CD4-positive, CD25-positive, alpha-beta regulatory T cell (primary cell): ENCODE measurements at places on chromosomes 3 and 15. TPM values are rescaled to one million over a fixed set of nuclear protein-coding genes. Genes with fewer than 3 reads are reported as not detected.

SLC51A gene
- not detected for total RNA-seq

FETUB gene
- total RNA-seq = not detected

HGD gene
- total RNA-seq = 4.7 TPM

LRIG1 gene
- 81.3 TPM for total RNA-seq

GAP43 gene
- total RNA-seq = not detected

TGM4 gene
- total RNA-seq = not detected

TTC14 gene
- total RNA-seq = 80.3 TPM

BBX gene
- total RNA-seq = 96.2 TPM

C3orf80 gene
- 0.15 TPM for total RNA-seq

DNA sequence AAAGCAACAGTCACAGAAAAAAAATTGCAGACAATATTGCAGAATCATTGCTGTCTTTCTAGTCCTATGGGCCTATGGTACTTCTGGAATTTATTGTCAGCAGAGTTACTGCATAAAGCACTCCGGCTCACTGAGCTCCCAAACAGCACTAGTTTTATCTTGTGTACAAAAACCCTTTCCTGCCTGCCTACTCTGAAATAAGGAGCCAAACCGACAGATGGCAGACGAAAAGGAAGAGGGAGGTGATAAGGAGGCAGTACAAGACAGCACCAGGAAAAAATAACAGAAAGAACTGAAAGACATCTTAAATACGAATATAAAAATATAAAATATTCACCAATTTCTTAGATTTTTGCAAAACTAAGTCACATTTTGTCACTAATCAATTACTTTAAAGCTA lies 15.6 kb downstream of the HERC1 start:
- peaks cover 28% of the 10 kb centered on the region for H3K4me1 ChIP-seq
- H3K36me3 ChIP-seq = no peaks in the 10 kb centered on the region
- no peak for DNase-seq
- H3K27ac ChIP-seq = no peak overlapping the region
- H3K4me3 ChIP-seq = no peak overlapping the region
- no peaks in the 10 kb centered on the region for H3K27me3 ChIP-seq

- no peak overlapping the region for H3K4me3 ChIP-seq
- peak; percentile 70 for DNase-seq
- no peaks in the 10 kb centered on the region for H3K36me3 ChIP-seq
- no peaks in the 10 kb centered on the region for H3K27me3 ChIP-seq
- H3K27ac ChIP-seq = no peak overlapping the region
These were observed 5.0 kb upstream of the AP3S2 start for GRCh38 chr15:89898614-89899294.

- no peaks in the 10 kb centered on the region for H3K27me3 ChIP-seq
- H3K4me3 ChIP-seq = no peak overlapping the region
- no peaks in the 10 kb centered on the region for H3K4me1 ChIP-seq
- peaks cover 70% of the 10 kb centered on the region for H3K36me3 ChIP-seq
- H3K27ac ChIP-seq = no peak overlapping the region
- DNase-seq = no peak
These were observed 17.4 kb downstream of the TFG start for GRCh38 chr3:100726706-100727105.

DNA sequence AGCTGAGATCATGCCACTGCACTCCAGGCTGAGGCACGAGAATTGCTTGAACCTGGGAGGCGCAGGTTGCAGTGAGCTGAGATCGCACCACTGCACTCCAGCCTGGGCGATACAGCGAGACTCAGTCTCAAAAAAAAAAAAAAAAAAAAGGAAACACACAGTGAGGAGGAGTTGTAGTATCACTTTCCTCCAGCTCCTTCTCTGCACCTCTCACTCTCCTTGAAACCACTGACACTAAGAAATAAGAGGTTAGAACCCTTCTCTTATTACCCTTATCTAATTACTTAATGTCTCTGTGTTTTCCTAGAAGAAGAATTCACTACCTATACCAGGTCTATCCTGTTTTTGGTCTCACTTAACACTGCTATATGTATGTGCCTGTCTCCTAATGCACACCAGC lies 31.7 kb downstream of the RAB27A start:
- H3K27ac ChIP-seq = no peak overlapping the region
- H3K36me3 ChIP-seq = peaks cover 6% of the 10 kb centered on the region
- no peak for DNase-seq
- no peak overlapping the region for H3K4me3 ChIP-seq

GRCh38 chr3:186540221-186540834 lies 3.9 kb downstream of the CRYGS start:
- H3K27me3 ChIP-seq = no peaks in the 10 kb centered on the region
- H3K4me1 ChIP-seq = peaks cover 10% of the 10 kb centered on the region
- H3K4me3 ChIP-seq = peak overlapping the region; percentile 45

- H3K36me3 ChIP-seq = no peaks in the 10 kb centered on the region
- H3K27ac ChIP-seq = no peak overlapping the region
- no peak for DNase-seq
- H3K27me3 ChIP-seq = no peaks in the 10 kb centered on the region
These were observed 54.4 kb upstream of the LRRN1 start for GRCh38 chr3:3744826-3745225.

DNA sequence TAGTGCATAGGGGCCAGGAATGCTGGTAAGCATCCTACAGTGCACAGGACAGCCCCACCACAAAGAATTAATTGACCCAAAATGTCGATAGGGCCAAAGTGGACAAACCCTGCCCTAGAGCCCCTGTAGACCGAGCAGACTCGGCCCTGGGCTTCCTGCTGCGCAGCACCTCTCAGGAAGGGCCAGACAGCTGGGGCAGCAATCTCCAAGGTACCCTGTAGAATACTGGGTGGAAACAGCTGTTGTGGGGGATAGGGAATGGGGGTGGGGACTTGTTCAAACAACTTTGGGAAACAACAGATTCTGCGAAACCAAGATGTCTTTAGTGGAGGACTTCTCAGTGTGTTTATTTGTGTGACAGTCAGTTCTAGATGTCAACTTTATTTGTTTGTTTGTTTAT lies 67.1 kb downstream of the MRPL46 start:
- H3K4me3 ChIP-seq = no peak overlapping the region
- H3K27ac ChIP-seq = no peak overlapping the region
- no peaks in the 10 kb centered on the region for H3K4me1 ChIP-seq
- peaks cover 3% of the 10 kb centered on the region for H3K27me3 ChIP-seq
- H3K36me3 ChIP-seq = no peaks in the 10 kb centered on the region

GRCh38 chr3:99969136-99969535 lies 145.2 kb downstream of the FILIP1L start:
- no peak for DNase-seq
- no peaks in the 10 kb centered on the region for H3K27me3 ChIP-seq
- no peak overlapping the region for H3K4me3 ChIP-seq
- H3K36me3 ChIP-seq = no peaks in the 10 kb centered on the region

- peaks cover 46% of the 10 kb centered on the region for H3K4me1 ChIP-seq
- peak overlapping the region; percentile 95 for H3K4me3 ChIP-seq
- H3K27ac ChIP-seq = peak overlapping the region; percentile 83
- DNase-seq = no peak
- no peaks in the 10 kb centered on the region for H3K27me3 ChIP-seq
These were observed 850 bp downstream of the SUCLG2 start for GRCh38 chr3:67653425-67654098.

GRCh38 chr15:101264011-101264410 lies 12.2 kb upstream of the CHSY1 start:
- H3K4me3 ChIP-seq = no peak overlapping the region
- H3K27me3 ChIP-seq = no peaks in the 10 kb centered on the region
- no peaks in the 10 kb centered on the region for H3K4me1 ChIP-seq
- H3K27ac ChIP-seq = no peak overlapping the region

DNA sequence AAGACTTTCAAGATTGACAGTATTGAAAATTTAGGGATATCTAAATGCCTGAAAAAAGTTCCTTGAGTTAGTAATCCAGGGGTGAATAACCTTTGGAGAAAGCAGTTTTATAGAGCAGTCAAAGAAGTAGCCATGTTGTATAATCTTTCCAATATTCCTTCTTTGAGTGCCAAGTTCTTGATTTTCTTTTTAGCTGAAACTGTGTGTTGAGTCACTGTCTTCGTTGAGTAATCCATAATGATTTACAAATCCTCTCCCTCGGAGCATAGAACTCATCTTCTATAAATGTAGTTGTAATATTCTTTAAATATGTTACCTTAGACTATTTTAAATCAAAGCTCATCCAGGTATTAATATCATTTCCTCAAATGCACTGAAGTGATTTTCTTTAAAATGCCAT lies 135.2 kb downstream of the BBX start:
- no peak for DNase-seq
- H3K4me3 ChIP-seq = no peak overlapping the region
- H3K27ac ChIP-seq = no peak overlapping the region
- peaks cover 6% of the 10 kb centered on the region for H3K4me1 ChIP-seq

- H3K27ac ChIP-seq = no peak overlapping the region
- no peaks in the 10 kb centered on the region for H3K4me1 ChIP-seq
- no peaks in the 10 kb centered on the region for H3K36me3 ChIP-seq
- H3K4me3 ChIP-seq = no peak overlapping the region
These were observed 26.1 kb downstream of the KCNMB2 start for GRCh38 chr3:178562143-178562946.

GRCh38 chr3:30465454-30465853 lies 140.9 kb upstream of the TGFBR2 start:
- H3K27ac ChIP-seq = no peak overlapping the region
- DNase-seq = no peak
- no peaks in the 10 kb centered on the region for H3K36me3 ChIP-seq
- H3K27me3 ChIP-seq = no peaks in the 10 kb centered on the region

DNA sequence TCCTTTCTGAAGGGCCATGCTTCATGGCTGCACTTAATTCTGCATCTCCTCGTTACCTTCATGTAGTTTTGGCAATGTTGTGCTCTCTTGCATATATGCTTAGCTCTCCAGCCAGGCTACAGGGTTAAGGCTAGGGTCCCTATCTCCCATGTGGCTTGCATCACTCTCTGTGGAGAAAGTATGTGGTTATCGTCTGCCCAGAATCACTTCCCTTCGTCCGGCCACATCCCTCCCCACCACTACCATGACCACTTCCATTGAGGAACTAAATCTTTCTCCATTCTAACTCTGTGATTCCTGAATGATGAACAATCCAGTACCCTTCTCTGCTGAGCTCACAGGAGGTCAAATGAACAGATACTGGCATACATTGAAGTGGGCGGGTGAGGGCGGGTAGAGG lies 34.0 kb downstream of the WWTR1 start:
- no peaks in the 10 kb centered on the region for H3K27me3 ChIP-seq
- no peak overlapping the region for H3K4me3 ChIP-seq
- DNase-seq = no peak
- H3K36me3 ChIP-seq = no peaks in the 10 kb centered on the region

GRCh38 chr15:45228931-45229330 lies 23.1 kb upstream of the SLC28A2 start:
- H3K4me3 ChIP-seq = no peak overlapping the region
- no peak overlapping the region for H3K27ac ChIP-seq
- H3K36me3 ChIP-seq = no peaks in the 10 kb centered on the region
- H3K27me3 ChIP-seq = peaks cover 5% of the 10 kb centered on the region
- no peaks in the 10 kb centered on the region for H3K4me1 ChIP-seq
- no peak for DNase-seq

DNA sequence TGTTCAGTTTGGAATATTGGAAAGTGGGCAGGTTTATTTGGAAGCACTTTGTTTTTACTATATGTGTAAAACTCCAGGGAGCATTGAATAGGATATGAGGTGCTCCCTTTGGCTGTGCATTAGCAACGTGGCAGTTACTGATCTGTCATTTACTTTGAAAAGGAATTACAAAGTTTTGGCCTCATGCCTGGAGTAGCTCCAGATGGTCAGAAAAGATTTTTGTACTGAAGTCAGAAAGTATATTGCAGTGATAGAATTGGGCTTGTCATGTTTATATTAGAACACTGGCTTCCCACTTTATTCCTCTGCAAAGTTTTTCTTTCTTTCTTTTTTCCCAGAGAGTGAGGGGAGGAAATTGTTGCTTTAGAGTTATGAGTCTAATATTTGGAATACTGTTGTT lies 26.1 kb downstream of the FNDC3B start:
- H3K27ac ChIP-seq = no peak overlapping the region
- no peaks in the 10 kb centered on the region for H3K4me1 ChIP-seq
- DNase-seq = no peak
- no peak overlapping the region for H3K4me3 ChIP-seq

DNA sequence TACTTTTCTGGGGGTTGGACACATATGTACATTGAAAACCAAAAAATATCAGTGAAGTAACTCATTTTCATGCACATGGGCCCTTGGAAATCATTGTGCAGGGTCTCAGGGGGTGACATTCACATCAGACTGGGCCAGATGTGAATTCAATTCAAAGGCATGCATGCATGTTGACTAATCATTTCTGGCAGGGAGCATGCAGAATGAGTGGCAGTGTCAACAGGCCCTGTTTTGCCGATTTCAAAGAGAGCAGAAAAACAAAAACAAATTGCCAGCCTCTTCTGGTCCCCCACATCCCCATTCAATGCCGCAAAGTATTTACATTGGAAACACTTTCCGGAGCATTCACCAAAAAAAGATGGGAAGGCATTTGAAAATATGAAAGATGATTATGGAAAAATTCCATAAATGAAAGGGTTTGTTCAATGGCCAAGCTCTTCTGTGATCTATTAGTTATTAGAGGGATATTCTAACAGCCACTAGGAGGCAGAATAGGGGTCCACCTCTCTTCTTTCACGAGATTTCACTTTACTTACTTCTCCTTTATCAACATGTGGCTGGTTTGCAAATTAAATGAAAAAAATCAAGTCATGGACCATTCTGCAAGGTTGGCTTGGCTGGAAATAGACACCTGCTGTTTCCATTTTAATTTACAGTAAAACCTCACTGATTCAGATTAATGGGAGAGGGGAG lies 119.9 kb upstream of the FEZF2 start:
- DNase-seq = no peak
- H3K4me1 ChIP-seq = no peaks in the 10 kb centered on the region
- no peaks in the 10 kb centered on the region for H3K36me3 ChIP-seq
- H3K27ac ChIP-seq = no peak overlapping the region
- H3K27me3 ChIP-seq = no peaks in the 10 kb centered on the region

DNA sequence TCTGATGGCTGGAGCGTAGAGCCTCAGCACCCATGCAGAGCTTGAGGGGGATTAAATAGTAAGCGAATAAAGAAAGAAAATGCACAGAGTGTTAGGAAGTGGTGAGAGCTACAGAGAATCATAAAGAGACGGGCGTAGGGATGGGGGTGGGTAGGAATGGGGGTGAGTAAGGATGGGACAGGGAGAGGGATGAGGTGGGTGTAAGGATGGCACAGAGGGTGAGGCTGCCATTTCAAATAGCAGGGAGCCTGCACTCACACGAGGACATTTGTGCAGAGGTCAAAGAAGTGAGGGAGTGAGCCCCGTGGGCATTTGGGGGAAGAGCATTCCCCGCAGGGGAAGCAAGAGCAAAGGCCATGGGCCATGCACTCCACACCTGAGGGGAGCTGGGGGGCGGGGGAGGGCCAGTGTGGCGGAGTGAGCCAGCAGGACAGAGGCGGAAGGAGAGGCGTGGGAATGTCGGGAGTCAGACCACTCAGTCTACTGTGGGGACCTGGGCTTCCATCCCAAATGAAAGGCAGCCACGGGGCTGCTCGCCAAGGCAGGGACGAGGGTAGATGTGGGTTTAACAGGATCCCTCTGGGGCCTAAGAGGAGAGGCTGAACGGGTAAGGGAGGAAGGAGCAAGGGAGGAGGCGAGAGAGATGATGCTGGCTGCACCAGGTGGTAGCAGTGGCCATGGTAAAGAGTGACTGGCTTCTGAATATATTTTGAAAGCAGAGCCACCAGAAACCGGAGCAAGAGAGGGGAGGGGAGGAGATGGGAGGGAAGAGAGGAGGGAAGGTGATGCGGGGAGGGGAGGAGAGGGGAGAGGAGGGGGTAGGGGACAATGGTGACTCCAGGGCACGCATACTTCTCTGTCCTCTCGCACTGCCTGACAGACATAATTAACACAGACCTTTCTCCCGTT lies 35.2 kb upstream of the SLC6A6 start:
- no peak for DNase-seq
- H3K36me3 ChIP-seq = no peaks in the 10 kb centered on the region
- H3K27me3 ChIP-seq = no peaks in the 10 kb centered on the region
- H3K4me1 ChIP-seq = peaks cover 4% of the 10 kb centered on the region
